Activated effector memory CD4-positive, alpha-beta T cell treated with anti-CD3 and anti-CD28 coated beads, Interleukin-2, amount 50 U/mL, for 16 hours (primary cell): ENCODE measurements at places on chromosomes 2 and 18.
A peak's percentile ranks its signal among the peaks of the same experiment; 100 is the strongest.

- no peak for DNase-seq
Observed at GRCh38 chr2:134662751-134663150, 56.0 kb downstream of the TMEM163 start.

DNA sequence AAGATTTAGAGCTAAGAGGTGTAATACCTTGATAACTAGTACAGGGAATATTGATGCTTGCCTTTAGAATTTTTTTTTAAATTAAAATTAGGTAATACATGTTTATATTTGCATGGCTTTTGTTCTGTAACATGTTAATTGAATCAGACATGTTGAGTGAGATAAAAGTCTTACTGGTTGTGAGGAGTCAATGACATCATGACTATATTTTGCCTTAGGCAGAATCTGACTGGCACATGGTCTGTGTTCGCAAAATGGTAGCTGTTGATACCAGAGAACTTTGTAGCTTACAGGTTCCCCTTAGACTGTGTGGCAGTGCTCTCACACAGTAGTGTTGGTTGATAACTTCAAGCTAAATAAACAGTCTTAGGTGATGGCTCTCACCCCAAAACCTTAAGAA is 199.7 kb downstream of the PTPRM start:
- DNase-seq, result no peak

- no peak for DNase-seq
Observed at GRCh38 chr2:7586898-7587297, 669.7 kb downstream of the RNF144A start.

DNA sequence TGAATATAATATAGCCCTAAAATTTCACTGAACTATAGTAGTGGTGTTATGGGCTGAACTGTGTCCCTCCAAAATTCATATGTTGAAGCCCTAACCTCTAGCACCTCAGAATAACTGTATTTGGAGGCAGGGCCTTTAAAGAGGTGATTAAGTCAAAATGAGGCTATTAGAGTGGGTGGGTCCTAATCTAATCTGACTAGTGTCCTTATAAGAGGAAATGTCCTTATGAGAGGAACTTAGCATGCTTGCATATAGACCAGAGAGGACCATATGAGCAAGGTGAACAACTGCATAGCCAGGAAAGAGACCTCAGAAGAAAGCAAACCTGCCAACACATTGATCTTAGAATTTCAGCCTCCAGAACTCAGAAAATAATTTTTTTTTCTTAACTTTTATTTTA is 238.4 kb downstream of the ZEB2 start:
- no peak for DNase-seq

DNA sequence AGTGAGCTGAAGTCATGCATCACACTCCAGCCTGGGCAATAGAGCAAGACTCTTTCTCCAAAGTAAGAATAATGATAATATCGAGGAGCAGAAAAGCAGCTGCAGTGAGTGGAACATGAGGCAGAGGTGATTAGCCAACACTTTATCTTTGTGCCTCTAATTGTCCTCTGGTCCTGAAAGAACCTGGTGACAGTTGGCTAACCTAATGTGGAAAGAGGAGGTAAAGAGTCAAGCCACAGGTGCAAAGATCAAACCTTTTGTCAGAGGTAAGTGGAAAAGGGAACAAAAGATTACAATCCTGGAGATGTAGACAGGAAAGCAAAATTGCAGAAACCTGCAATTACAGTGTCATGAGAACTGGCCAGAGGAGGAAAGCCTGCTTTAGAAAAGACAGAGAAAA is 53.5 kb upstream of the LCLAT1 start:
- no peak for DNase-seq

DNA sequence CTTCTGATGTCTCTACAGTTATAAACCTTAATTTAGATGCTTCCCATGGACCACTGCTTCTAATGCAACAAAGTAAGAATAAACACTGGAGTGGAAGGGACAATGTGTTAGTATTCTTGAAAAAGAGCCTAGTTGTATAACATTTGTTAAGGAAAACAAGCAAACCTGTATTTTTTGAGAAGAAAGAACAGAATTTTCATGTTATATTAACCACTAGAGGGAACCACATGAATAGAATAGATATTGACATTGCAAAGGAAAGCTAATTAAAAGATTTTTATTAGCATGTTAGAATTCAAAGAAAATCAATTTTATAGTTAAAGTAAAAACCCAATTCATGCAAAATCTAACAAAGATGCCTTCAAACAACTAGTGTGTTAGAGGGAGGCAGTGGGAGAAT is 151.2 kb upstream of the BARD1 start:
- DNase-seq, result no peak

- no peak for DNase-seq
Observed at GRCh38 chr2:39409697-39410389, 27.2 kb downstream of the MAP4K3 start.

- no peak for DNase-seq
Observed at GRCh38 chr18:7618891-7619442, 51.9 kb downstream of the PTPRM start.

DNA sequence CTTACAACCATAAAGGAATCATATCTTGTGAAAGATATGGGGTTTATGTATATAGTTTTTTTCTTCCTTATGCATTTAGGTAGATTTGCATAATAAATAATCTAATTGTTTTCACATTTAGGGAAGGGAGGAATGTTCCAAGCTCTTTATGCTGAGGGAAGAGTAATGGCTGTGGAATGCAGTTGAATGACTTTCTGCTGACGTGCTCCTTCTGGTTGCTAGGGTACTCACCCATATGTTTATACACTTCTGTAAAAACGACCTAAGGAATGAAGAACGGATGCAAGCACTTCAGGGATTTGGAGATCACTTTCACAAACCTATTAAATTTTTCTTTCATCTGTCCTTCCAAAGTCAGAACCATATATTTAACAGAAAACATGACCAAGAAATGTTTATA is 29.2 kb upstream of the PPP4R1 start:
- no peak for DNase-seq

- DNase-seq, result no peak
Observed at GRCh38 chr2:136766073-136766404, 694 bp downstream of the THSD7B start.

GRCh38 chr18:14769381-14769780 is 21.4 kb downstream of the ANKRD30B start:
- no peak for DNase-seq

DNA sequence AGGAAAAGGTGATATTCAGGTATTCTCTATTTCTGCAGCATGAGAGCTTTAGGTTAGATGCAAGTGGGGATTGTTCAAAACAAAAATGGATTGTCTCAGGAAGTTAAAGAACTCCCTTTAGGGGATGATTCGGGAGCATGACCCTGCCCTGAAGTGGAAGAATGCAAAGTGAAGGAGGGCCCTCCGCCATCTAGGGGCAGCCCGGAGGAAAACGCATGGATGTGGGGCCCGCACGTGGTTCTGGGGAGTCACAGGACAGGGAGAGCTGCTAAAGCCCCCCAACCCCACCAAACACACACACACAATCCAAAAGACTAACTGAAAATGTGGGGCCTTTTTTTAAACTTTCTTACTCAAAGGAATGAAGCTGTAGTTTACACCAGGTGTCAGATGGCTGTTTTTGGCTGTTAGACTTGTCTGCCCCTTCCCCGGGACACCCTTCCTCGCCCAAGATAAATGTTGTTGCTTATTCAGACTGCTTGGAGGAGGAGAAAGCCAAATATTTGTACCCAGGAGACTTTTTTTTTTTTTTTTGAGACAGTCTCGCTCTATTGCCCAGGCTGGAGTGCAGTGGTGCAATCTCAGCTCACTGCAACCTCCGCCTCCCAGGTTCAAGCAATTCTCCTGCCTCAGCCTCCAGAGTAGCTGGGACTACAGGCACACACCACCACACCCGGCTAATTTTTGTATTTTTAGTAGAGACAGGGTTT is 78.8 kb downstream of the HNRNPLL start:
- no peak for DNase-seq

DNA sequence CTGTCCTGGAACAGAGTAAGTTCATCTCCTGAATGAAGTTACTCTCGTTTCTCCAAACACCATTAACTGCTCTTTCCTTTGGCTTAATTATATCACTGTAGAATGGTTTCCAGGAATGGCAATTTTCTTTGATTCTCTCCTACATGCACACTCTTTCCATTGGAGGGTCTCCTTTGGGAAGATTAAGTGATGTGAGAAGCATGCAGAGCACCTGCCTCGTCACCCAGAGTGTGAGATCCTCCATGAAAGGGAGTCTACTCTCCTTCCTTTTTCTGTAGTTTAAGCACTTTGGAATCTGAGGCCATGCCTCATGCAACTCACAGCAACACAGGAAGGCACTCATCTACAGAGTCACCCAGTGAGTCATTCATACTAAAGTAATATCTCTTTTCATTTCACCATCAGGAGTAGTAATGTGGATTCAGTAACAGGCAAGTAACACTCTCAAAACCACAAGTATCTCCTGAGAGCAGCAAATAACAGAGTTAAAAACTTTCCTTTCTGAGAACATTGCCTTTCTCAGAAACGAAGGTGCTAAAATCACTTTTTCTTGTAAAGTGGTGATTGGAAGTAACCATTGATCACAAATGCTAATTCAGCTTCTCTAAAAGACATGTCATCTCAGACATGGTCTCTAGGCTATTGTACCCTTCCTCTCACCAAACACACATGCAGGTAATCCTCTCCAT is 52.8 kb upstream of the IL1RL1 start:
- DNase-seq, result no peak

DNA sequence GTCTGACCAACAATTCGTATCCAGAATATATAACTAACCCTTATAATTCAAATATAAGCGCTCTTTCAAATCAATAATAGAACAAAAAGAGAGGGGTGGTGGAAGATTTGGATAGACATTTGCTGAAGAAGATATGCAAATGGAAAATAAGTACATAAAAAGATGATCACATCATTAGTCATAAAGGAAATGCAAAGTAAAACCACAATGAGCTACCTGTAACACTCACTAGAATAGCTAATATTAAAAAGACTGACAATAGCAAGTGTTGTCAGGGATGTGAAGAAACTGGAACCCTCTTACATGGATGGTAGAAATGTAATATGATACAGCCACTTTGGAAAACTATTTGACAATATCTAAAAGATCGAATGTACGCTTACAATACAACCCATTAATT is 84.9 kb upstream of the MRPS9 start:
- DNase-seq, result no peak

DNA sequence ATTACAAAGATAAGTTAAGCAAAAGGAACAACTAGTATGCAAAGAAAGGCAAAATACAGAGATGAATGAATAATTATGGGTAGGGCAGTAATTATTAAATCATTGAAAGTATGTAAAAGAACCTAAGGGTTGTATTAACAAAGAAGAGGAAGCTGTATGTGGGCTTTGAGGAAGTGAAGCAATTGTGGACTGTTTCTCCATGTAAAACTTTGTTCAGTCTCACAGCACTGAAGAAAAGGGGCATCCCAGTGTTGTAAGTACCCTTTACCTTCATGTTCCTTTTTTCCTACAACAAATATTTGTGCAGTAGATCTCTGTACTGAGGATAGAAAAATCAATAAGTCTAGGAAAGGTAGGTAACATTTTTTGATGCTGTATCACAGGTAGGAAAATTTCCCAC is 388.7 kb upstream of the NRP2 start:
- no peak for DNase-seq

- DNase-seq, result no peak
Observed at GRCh38 chr18:3664563-3665178, 214.7 kb downstream of the TGIF1 start.

DNA sequence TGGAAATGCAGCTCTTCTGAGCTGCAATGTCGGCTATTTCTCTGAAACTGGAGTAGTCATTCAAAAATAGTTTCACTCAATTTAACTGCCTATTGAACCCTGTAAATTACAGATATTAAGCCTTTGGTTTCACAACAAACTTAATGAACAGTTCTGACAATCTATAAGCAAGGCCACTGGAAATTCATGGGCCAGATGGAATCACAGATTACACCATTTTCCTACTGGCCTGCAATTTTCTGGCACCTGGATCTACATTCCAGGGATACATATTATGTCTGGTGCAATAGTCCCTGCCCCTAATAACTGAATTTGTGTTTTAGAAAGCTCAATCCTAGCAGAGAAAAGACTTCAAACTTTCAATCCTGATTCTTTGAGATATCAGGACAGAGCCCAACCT is 551.7 kb downstream of the RNF144A start:
- no peak for DNase-seq

DNA sequence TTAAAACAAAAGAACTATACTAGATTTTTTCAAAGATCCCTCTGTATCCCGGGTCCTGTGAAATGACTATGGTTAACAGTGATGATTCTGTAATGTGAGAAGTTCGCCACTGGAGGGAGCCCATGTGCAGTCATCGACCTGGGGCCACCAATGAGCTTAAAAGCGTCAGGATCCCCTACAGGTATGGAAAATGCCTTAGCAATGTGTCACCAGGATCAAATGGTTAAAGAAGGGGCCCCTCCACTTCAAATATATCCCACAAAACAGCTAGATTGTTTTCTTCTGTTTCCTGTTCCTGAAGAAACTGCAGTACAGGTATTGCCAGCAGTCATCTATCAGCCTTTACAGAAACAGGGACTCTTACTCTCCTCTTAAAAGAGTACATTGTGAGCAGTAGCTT is 15.3 kb downstream of the CHRNA1 start:
- peak; percentile 87 for DNase-seq

DNA sequence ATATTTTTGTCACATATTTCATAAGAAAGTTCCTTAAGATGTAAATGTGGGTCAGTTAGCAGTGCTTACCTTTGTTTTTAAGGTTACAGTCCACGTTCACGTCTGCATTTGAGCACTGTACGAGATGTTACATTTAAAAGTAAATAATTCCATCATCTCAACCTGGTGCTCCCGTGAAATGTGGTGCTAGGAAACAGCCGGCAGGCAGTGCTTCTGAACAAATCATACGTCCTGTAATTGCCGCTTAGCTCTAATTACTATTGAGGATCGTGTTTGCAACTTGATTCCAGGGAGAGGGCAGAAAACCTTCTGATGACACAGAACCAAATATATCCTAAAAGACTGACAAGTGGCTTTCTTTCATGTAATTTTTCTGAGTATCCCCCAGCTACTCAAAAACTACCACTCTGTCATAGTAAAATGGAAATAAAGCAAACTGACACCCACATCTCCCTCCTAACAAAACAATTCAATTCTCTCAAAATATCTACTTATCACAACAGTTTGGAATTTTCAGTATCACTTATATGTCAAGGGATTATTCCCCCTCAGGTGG is 297.8 kb upstream of the SESTD1 start:
- no peak for DNase-seq

DNA sequence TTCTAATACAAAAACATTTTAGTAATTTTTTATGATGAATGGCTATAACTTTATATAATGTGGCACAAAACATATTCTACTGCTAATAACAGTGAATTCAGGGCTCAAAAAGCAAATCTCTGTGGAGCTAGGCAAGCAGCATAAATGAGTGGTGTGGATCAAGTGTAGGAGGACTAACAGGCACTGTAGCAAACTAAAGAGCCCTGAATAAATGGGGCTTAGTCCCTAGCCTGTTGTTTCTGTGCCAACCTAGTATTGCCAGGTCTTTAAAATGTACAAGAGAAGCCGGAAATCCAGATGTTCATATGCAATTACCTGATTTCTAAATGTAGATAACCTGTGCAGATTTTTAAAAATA is 18.5 kb downstream of the REL start:
- no peak for DNase-seq

DNA sequence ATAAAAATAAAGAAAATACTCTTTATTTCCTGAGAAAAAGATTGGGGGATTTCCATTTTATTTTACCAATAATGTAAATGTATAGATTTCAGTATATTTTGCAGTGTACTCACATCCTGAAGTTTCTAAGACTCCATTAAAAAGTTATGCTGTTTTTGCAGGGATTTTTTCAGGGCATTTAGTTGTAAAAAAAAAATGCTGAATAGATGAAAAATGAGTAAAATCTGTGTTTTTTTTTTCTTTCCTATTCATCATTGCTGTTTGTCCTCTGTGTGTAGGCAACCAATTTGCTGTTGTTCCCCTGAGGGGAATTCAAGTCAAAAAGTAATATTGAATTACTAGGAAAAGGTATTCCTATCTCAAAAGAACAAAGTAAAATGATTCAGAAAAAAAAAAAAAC is 66.3 kb downstream of the MEIS1 start:
- no peak for DNase-seq
